Hypothalamus (tissue), 51 donors: ENCODE measurements at places on chromosomes 6 and 20.

DNA sequence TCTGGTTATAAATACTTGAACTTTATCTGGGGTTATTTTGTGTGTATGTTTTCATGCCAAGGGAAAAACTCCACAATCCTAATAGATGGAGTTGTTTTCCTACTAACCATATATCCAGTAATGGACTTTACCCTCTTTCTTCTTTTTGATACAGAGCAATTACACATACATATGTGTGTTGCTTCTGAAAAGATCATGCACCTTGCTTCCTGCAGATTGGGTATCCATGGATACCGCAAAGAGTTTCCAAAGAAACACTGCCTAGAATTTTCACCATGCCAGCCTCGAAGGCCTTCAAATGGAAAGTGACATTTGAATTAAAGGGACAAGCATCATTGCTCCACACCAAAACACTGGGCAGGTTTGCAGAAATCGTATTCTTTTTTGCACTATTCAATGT is 26.8 kb downstream of the HDDC2 start:
- DNase-seq: no peak

- DNase-seq: no peak
Measured at GRCh38 chr20:62830251-62830650, 13.4 kb downstream of the COL9A3 start.

GRCh38 chr6:1131285-1132079 is 180.4 kb upstream of the FOXQ1 start:
- DNase-seq: no peak

GRCh38 chr20:62387219-62387913 is 463 bp downstream of the RPS21 start:
- DNase-seq: no peak

DNA sequence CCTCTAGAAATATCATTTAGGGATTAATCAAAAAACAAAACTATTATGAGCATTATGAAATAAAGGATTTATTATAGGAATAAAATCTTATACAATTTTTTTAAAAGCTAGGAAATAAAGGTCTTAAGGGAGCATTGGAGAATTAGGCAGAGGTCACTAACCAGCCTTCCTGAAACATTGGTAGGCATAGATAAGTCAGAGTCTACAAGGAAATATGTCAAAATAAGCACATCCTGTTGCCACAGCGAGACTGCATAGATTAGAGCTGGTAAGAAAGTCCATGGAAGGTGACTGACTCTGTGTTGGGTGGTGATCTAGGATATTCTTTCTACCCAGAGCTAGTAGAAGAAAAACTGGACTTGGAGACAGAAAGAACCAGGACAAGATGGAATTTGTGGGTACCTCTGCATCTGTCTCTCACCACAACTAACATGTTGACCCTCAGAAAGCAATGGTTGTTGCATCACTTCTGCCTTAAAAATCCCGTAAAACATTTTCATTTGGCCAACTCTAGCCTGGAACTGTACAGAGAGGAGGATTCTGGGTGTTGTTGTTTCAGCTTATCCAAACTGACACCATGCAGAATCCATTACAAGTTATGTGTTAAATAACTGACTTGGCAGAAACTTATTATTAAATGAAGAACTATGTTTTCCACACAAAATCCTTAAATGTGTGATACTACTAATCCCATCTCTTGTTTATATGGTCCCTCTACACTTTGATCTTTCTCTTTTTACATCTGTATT is 77.1 kb downstream of the FBXO5 start:
- DNase-seq: no peak

GRCh38 chr6:13581700-13582229 is 7.4 kb downstream of the SIRT5 start:
- DNase-seq: no peak

DNA sequence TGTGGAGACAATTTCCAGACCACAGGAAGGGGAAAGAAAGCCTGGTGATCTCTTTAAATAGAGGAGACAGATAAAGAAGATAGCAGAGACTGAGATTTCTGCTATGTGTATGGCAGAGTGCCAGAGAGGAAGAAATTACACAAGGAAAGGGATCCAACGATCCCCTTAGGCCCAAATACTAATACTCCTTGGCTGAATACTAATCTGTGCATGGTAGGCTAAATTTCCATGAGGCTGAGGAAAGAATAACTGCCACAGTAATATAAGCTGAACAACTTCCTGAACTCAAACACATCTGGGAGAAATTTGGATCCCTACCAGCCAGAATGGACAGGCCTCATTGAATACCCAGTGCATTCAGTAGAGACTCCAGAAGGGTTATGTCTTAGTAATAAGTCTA is 83.3 kb upstream of the TNFAIP3 start:
- DNase-seq: no peak

- no peak for DNase-seq
Measured at GRCh38 chr20:24118034-24118433, 129.5 kb upstream of the GGTLC1 start.
